GM12864 (cell line): ENCODE measurements at places on chromosomes 2 and 18.

DNA sequence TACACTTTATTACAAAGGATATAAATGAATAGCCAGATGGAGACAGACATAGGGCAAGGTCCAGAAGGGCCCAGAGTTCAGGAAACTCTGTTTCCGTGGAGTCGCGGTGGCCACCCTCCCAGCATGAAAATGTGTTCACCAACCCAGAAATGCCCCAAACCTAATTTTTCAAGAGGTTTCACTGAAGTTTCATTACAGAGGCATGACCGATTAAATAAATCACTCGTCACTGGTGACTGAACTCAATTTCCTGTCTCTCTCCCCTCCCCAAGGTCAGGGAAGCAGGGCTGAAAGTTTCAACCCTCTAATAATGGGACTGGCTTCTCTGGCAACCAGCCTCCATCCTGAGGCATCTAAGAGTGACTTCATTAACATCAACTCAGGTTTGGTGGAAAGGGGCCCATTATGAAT lies 22.4 kb downstream of the USP40 start:
- DNase-seq, result no peak

GRCh38 chr2:41877114-41877678 lies 170.6 kb upstream of the PKDCC start:
- DNase-seq, result no peak

DNA sequence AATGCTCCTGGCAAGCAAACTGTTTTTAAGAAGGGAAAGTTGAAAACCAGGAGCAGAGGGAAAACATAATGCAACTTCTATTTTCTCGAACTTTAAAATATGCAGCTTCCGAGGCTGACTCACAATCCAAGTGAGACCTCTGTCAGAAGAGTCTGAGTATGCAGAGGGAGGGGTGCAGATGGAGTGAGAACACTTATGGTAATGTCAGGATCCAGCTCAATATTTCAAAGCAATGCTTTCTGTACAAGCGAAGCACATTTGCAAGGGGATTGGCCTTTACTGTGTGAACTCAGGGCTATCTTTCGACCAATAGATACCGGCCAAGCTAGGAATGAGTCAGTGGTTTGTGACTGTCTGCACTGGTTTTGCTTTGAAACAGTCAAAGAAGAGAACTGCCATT lies 242.7 kb downstream of the CNTNAP5 start:
- DNase-seq, result no peak

DNA sequence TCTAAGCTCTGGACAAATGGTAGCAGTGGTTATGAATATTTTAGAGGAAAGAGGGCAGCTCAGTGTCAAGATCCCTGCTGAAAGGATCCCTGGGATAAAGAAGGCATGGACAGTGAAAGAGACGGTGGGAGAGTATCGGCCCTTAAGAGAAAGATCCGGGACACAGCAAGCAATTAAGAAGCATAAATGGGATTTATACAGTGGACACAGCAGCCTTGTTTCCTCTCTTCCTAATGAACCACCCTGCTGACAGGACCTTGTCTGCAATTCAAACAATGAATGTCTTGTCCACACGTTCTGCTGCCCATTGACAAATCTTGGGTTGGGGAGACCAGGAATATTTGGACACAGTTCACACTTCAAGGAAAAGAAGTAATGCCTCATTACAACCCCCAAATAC lies 16.5 kb downstream of the CPLX4 start:
- DNase-seq, result no peak

DNA sequence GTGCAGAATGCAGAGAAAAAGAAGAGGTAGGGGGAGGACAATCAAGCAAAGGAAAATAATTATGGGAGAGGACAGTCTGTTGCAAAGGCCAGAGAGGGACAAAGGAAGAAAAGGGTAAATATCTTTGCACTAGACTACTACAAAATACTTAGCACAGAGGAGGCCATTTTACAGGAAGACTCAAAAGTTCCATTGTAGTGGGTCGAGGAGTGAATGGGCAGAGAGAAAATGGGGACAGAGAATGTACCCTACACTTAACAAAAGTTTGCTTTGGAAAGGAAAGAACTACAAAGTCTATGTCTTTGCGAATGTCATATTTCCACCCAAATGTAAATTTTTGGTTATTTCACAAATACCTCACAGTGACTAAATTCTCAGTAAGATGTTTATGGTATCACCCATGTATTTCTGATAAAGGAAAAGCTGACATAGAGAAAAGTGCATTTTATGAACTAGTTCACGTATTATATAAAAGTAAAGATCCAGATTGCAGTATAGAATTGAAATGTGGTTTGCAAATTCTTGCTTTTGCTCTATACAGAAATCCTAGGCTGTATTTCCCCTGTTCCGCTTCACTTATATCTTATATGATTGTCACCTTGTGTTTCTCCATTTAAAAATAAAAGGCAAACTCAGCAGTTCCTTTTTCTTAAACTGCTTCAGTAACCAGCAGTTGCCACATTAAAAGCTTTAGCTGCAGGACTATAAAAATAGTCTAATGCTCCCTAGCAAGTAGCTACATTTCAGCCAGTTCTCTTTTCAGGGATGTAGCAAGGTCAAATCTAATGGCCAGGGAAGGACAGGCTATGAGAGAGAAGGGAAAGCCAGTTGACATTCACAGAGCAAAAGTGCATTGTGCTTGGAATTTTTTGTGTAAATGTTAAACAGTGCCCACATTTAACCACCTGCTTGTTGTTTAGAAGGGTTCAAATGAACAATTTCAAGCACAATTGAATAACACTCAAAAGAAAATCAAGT lies 79.7 kb upstream of the CYTIP start:
- DNase-seq, result no peak

- no peak for DNase-seq
Observed at GRCh38 chr18:23722646-23723045, 33.4 kb downstream of the LAMA3 start.

DNA sequence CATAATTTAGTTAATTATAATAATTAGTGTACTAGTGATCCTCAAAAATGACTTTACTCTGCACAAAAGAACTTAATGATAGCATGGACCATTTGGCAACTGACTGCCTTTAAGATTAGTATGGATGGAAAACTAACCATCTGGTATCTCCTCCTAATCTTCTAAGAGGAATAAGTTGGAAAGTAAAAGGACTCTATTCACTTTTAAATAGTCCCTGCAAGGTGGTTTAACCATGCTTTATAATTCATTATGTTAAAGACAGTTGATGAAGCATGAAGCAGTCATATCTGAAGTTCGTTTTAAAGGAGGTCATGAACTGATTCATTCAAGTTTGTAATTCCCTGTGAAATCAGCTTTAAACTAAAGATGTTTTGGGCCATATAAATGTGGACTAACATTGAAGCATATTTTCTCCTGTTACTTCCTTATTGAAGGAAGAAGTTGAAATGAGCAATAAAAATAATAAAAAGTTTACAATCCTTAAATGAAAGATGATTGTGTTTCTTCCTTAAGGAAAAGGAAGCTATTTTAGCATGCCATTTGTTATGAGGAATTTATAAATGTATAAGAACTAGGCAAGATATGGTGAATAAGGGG lies 446.0 kb downstream of the XIRP2 start:
- no peak for DNase-seq

- DNase-seq, result no peak
Observed at GRCh38 chr2:238220274-238220891, 16.9 kb upstream of the ILKAP start.

GRCh38 chr2:10517351-10518043 lies 69.4 kb upstream of the ODC1 start:
- DNase-seq, result no peak

GRCh38 chr2:127191331-127192219 lies 28.5 kb downstream of the CYP27C1 start:
- no peak for DNase-seq

DNA sequence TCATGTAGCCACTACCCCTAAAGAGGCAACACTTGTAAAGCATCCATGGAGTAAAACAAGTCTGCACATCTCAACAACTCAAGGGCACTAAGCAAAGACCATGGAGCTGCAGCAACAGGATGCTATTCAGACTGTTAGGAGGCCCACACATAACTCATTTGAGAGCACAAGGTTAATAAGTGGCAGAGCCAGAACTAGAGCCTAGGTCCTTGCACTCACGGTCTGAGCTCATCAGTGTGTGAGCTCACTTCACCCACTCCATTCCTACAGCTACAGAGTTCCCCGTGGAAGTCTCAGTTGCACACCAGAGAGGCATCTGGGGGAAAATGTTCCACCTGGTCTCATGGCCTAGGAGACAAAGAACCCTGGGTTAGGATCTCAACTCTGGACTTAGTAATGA lies 35.0 kb downstream of the TTC32 start:
- DNase-seq, result no peak

- no peak for DNase-seq
Observed at GRCh38 chr2:217038001-217038400, 178.1 kb upstream of the TNP1 start.

DNA sequence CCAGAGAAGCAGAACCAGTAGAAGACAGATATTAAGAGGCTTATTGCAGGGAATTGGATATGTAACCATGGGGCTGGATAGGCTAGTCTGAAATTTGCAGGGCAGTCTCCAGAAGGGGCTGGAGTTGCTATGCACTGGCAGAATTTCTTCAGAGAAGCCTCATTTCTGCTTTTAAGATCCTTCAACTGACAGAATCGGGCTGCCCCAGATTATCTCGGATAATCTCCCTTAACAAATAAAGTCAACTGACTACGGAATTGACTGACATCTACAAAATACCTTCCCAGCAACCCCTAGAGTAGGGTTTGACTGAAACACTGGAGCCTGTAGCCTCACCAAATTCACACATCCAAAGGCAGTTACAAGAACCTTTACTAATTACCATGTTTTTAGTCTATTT lies 136.4 kb downstream of the SOCS6 start:
- DNase-seq, result no peak

DNA sequence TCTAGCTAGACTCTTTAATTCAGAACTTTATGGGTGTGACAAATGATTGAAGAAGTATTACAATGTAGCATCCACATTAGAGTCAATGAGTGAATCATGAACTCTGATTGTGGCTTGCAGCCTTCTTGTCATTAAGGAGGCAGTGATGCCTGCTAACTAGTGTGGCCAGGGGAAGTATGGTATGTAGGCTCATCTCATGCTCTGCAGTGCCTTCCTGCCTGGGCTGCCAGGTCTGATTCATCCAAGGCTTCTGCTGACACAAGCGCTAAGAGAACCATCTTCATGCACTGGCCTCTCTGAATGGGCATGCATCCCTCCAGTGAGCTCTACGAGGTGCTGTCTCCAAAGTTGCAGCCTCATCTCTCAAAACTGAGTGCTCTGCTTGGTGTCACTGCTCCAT lies 144.3 kb downstream of the MTCL1 start:
- no peak for DNase-seq

DNA sequence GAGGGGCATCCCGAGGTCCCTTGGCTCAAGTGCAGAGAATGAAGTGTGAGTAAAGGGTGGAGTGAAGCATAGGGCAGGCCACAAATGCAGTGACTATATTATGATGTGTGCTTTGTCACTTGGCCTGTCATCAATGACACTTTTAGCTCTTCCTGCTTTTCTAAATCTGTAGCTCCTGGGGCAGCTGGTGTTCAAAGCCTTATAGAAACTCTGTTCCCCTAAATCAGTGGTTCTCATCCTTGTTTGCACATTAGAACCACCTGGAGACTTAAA lies 135.6 kb upstream of the LGALSL start:
- no peak for DNase-seq

GRCh38 chr18:49399003-49399402 lies 61.4 kb downstream of the DYM start:
- peak; percentile 22 for DNase-seq

- DNase-seq, result no peak
Observed at GRCh38 chr2:233119806-233120205, 59.7 kb downstream of the INPP5D start.

- DNase-seq, result no peak
Observed at GRCh38 chr18:44533071-44533470, 147.6 kb upstream of the SETBP1 start.

DNA sequence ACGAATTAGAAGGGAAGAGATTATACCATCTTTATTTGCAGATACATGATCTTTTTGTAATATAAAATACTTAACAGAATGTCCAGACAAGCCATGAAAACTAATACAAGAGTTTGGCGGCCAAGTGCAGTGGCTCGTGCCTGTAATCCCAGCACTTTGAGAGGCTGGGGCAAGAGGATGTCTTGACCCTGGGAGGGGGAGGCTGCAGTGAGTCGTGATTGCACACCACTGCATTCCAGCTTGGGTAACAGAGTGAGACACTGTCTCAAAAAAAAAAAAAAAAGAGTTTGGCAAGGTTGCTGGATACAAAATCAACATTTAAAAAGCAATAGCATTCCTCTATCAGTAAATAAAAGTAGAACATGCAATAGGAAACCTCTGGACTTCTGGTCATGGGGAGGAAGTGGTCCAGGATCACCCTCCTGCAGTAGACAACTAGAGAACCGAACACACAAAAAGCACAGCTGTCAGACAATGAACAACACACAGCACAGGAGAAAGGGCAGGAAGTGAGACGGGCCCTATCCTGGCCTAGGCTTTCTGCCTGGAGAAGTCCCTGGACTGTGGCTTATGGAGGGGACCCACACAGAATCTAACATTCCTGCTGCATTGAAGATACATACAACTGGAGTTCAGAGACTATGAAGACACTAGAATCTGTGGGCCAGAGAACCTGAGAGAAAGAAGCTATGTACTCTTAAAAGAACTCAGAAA lies 118.9 kb upstream of the ARL4C start:
- no peak for DNase-seq
